ENCODE measurements at places on chromosomes 11 and 22.

- DNase-seq, result no peak
Observed at GRCh38 chr11:104796301-104796700, 102.0 kb downstream of the CASP12 start.

- peak; percentile 28 for DNase-seq
Observed at GRCh38 chr11:77127235-77127911, 673 bp upstream of the MYO7A start.

- DNase-seq, result no peak
Observed at GRCh38 chr22:36830601-36831000, 13.8 kb upstream of the PVALB start.

DNA sequence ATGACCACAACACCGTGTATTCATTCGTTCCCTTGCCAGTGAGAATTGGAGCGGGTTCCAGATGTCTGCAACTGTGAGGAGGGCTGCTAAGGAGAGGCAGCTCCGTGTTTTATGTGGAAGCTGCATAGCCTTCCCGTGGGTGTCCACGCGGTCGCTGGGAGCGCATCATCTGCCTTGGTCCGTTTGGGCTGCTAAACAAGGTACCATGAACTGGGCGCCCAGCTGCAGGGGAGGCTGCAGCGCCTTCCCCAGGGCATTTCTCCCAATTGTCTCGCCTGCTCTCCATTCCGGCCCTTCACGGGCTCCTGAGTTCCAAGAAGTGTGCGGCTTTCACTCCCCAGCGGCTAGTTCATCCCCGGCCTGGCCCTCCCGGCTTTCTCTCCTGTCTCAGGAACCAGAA, 1446.4 kb downstream of the TBC1D22A start:
- no peak for DNase-seq

DNA sequence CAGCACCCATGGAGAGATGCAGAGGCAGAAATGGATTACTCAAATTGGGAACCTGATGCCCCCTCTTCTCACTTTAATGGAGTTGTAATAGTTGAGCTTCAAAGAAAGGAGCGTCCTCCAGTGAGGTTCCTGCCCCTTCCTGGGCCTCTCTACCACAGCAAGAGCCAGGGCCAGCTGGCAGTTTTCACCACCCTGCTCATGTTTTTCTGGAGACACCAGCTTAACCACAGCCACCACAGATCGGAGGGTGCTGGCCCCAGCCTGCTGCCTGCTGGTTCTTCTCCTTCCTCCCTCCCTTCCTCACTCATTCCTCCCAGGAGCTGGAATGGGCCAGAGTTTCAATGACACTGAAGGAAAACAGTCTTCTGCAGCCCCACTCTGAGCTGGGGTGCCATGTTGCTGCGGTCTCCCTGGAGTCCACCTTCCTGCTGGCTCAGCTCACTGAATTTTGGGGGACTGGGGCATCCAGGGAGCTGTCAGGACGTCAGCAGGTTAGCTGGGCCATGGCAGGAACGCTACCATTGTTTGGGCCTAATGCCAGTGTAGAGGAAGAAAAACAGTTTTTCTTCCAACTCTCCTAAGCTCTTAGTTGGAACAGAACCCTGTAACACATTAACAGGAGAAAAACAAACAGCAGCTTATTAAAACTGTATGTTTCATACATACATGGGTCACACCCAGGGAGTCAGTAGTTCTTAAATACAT, 57.7 kb downstream of the TRAF6 start:
- no peak for DNase-seq

- DNase-seq, result no peak
Observed at GRCh38 chr11:61666684-61667297, 13.4 kb upstream of the DAGLA start.

DNA sequence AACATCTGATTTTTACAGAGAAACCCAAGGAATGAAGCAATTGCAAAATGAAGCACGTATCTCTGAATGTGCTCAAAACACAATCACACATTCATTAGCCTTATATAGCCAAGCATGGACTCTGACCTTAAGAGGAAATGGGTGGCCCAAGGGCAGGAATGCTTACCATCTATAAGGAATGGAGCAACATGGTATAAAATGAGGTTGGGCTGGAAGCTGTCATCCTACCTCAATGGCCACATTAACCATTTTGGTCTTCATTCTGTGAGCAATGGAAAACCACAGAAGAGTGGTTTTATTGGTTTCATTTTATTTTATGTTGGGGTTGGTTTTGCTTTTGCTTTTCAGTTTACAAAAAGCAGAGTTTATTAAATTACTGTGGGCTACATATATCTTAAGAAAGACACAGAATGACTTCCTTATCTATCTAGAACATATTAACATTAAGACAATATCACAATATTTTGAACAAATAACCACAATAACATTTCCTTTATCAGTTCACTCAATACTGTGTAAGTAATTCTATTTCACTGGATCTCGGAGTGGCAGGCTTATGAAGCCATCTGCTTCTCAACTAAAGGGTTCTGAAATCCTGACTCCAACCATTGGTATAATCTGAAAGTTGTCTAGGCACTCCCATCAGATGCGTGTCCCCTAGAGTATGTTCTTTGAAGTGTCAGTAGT, 10.8 kb upstream of the MS4A13 start:
- DNase-seq, result no peak
